Activated CD8-positive, alpha-beta memory T cell treated with anti-CD3 and anti-CD28 coated beads for 1 hour (primary cell): ENCODE measurements at places on chromosomes 13 and 19.

- DNase-seq, result no peak
These were observed 690 bp downstream of the HCN2 start for GRCh38 chr19:590396-590745.

DNA sequence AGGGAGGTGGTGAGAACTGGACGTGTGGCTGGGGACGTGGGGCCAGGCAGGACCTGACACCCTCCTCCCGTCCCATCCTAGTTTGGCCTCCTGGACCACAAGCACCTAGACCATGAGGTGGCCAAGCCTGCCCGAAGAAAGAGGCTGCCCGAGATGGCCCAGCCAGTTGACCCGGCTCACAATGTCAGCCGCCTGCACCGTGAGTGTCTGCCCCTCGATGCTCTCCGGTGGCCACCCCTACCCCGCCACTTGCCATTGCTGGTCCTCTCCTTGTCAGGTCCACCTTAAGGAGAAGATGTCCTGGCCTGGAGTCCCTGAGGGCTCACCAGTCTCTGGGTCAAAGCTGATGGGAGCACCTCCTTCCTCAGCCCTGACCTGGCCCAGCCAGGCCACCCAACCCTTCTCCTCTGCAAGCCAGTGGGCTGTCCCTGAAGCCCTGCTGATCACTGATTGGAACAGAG is 2.2 kb downstream of the ANGPTL4 start:
- no peak for DNase-seq

- no peak for DNase-seq
These were observed 247.3 kb downstream of the DLEU7 start for GRCh38 chr13:50596156-50596555.

GRCh38 chr19:5973376-5973775 is 4.6 kb downstream of the RANBP3 start:
- no peak for DNase-seq

- no peak for DNase-seq
These were observed 2.0 kb upstream of the INAFM1 start for GRCh38 chr19:47272448-47273312.

DNA sequence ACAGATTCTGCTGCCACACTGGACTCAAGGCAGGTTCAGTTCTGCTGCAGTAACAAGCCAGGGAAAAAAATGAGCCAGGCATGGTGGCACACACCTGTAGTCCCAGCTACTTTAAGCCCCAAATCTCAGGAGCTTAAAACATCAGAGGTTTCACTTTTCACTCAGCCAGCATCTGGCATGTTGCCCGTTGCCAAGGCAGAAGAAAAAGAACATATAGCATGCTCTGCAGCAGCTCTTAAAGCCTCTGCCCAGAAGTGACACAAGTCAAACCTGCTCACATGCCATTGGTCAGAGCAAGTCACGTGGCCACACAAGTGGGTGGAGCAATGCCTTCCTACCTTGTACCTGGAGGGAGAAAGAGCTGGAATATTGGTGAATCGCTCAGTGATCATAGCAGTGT is 14.7 kb upstream of the ADGRE5 start:
- peak; percentile 76 for DNase-seq

DNA sequence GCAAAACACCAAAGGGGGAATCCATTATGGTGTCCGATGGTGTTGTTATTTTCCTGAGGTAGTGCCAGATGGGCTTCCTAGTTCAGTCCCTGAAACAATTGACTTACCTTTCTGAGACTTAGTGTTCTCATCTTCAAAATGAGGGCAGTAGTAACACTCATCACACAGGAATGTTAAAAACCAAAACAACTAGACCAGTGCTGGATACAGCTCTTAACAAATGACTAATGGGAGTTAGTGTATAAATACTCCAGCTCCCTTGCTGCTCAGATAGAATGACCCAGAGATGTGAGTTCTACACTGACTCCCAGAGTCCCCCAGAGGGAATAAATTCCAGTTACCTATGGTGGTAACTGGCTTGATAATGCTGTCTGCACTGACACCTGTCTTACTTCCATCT is 49.9 kb downstream of the MBD3L2B start:
- no peak for DNase-seq

DNA sequence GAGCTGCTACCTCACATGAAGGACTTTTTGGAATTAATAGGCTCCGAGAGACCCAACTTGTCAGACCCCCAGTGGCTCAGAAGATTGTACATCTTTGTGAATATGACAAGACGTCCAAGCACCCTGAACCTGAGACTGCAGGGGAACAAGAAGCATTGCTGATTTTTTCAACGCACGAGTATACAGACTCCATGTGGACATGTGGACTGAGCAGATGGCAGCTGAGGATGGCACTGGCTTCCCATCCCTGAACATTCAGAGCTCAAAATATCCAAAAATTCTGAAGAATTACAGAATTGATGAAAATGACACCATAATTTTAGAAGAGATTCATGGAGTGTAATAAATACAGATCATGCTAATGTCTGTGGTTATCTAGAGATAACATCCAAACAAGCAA is 254.1 kb downstream of the MZT1 start:
- no peak for DNase-seq

GRCh38 chr13:104798486-104798885 is 1732.3 kb upstream of the SLC10A2 start:
- DNase-seq, result no peak

DNA sequence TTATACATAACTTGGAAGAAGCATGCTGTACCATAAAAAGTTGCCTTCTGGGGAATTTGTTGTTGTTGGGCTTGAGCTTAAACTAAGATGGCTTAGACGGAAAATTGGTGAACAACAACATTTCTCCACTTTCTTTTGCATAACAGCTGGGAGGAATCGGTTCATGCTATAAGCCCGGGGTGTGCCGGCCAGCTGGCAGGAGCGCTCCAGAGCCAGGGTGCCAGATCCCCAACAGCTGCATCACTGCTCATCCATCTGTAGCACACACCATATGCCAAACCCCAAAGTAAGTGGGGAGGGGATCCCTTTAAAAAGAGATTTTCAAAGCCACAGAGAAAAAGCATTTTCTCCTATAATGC is 419.5 kb upstream of the ARGLU1 start:
- DNase-seq, result no peak

GRCh38 chr19:3503036-3503572 is 2.6 kb upstream of the DOHH start:
- no peak for DNase-seq

DNA sequence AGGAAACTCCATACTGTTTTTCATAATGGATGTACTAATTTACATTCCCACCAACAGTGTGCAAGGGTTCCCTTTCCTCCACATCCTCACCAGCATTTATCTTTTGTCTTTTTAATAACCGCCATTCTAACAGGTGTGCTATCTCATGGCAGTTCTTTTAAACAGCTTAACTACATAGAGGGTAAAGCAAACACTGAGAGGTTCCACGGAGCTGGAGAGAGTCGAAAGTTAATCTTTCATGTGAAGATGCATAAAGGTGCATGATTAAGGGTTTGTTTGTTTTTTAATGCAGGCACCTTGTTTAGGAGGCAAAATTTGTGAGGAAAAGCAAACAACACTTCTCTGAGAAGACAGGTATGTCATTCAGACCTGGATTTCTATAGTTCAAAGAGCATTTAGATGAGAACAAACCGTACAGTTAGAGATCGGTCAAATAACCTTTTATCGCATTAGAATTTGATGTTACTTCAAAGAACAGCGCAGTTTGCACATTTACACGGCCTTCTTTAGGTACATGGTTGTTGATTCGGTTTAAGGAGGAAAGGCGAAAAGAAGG is 193.9 kb downstream of the RBM26 start:
- DNase-seq, result no peak

DNA sequence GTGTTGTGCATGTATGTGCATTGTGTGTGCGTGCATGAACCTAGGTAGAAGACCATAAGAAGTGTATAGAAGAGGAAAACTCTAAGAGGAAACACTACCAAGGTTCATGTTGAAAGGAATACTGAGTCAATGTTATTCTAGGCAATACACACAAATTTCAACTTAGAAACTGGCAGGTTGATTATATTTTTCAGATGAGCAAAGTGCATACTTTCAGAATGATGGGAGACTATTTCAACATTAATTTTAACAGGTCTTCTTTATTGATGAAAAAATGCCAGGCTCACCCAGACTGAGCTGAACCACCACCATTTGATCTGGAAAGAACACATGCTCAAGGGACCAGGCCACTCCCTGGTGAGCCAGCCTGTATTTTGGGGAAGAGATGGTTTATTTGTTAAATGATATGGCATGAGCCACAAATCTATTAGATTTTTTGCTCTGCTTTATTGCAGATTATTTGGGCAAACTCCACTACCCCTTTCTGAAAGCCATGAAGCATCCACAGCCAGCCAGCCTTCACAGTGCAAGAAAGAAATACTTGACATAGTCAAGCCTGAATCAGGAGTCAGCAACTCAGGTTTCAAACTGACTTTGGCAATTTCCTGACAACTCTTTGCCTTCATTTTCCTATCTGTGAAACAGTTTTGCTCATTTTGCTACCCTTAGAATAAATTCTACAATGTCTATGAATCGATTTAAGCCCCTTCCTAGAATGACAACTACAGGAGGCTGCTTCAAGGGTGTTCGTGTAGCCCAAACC is 368.9 kb downstream of the COG6 start:
- no peak for DNase-seq

- DNase-seq, result no peak
These were observed at the start of gene ZNF536 for GRCh38 chr19:30371960-30372824. Gene ZNF536, plus strand, starts transcription at chr19:30372384. Its CDS starts 71,179 bp downstream, at chr19:30443563.

DNA sequence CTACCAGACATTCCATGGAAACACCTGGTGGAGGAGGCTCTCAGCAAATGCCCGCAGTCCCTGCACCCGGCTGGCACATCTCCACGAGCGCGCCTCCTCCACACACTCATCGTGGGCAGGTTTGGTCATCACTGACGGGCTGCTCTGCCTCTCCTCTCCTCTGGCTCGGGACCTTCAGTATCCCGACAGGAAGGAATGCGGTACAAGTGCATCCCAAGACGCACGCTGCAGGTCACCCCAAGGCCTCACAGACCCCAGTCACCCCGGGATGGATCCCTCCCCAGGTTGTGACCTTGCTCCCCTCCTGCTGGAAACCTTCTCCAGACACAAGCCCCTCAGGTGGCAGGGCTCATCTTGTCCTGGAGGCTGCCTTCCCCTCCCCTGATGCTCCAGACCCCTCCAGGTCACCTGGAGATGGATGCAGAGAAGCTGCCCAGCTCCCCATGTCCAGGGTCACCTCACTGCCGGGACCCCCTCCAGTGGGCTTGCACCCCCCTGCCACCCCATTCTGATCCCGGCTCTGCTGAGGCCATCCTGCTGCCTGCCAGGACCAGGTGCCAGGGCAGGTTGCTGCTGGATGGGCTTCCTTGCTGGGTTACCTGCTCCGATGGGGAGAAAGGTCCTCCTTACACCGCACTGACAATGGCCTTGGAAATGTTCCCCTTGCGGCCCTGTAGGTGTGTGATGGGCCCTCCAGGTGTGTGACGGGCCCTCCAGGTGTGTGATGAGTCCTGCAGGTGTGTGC is 29.9 kb downstream of the C13orf46 start:
- DNase-seq, result no peak

- peak; percentile 8 for DNase-seq
These were observed 23.1 kb upstream of the EIF3G start for GRCh38 chr19:10142701-10143375.

DNA sequence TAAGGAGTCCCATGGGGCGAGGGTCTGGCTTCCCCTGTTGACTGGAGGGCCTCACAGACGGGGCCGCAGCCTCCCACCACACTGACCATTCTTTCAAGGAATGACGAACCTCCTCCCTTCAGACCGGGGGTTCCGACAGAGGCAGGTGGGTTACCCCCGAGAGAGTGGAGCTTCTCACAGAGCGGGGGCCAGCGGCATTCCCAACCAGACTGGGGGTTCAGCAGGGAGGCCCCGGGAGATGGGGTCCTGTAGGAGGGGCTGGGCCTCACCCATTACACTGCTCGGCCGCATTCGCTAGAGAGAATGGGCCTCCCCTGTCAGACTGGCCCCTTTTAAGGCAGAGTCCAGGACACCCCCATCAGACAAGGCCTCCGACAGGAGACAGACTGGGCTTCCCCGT is 15.6 kb upstream of the C2CD4C start:
- DNase-seq, result no peak

GRCh38 chr19:45729800-45730290 is 851 bp downstream of the FBXO46 start:
- no peak for DNase-seq

DNA sequence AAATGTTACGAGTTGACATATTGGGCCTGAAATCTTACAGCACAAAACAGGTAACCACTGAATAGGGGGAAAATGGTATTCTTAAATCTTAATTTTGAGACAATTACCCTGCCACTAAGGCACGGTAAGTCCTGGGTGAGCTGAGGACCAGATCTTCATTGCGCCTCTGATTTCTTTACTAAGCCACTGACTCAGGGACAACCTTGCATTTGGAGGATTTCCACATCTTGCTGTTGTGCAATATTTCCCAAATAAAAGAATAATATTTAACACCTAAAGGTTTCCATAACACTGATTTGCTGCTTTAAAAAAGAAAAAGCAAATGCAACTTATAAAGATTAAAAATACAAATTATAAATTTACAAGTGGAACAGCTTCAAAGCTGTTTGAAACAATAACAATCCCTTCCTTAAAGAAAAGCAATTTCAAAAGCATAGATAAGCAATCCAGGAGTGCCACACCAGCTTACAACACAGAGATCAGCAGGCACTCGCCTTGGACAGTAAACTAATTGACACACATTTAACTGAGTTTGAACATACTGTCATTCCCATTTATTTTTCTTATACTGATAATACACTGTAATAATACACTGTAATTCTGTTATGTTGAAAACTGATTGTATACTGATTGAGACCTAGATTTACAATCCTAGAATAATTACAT is 79.6 kb upstream of the DOCK9 start:
- no peak for DNase-seq

DNA sequence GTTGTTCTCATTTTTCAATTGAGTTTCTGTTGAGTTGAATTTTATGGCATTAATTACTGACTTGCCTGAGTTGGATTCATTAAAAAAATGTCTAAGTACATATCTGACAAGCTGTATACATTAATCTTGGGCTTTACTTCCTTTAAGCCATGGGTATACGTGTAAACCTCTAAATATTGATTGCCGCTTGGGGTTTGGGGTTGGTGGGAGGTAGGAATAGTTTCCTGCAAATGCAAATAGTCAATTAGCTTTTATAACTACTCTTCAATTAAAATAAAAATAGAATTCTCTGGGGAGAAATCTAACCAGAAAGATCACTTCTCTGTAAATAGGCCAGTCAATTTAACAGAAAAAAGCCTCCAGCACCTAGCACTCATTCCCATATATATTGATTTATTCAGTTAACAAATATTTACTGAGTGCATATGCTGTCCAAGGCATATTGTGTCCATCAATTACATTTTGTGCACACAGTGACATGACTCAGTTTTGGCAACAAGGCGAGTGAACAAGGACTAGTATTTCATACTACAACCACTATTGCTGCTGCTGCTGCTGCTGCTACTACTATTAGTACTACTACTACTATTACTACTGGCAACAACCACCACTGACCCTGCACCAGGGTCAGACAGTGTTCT is 306.8 kb downstream of the RFC3 start:
- no peak for DNase-seq

- no peak for DNase-seq
These were observed 852.0 kb downstream of the DACH1 start for GRCh38 chr13:71015021-71015420.
